ENCODE measurements at places on chromosomes 2 and 18. TPM values are rescaled to one million over a fixed set of nuclear protein-coding genes. Genes with fewer than 3 reads are reported as not detected.

Gene CIB4
- total RNA-seq: not detected

Gene TRAK2
- 42.5 TPM for total RNA-seq

Gene L3MBTL4
- 1.6 TPM for total RNA-seq

Gene RTP5
- total RNA-seq: 1.3 TPM

DNA sequence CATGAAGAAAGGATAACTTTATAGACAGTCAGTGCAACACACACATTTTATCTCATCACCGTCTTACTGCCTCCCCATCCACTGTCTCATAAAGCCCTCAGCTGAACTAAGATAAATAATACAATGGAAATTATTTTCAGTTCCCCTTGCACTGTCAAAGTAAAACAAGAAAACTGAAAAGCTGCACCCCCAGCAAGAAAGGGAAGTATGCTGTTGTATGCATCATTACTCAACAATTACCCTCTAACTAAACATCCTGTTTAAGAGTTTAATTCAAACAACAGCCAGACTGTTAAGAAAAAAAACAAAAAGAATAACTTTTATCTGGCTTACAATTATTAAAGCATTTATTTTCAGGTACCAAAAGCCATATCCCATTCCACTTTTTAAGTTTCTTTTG, 25.0 kb downstream of the MPPE1 start:
- no peak for DNase-seq
- H3K27ac ChIP-seq: no peak overlapping the region
- no peaks in the 10 kb centered on the region for H3K27me3 ChIP-seq
- H3K36me3 ChIP-seq: peaks cover 17% of the 10 kb centered on the region
- no peaks in the 10 kb centered on the region for H3K4me1 ChIP-seq

Gene CHST9
- not detected for total RNA-seq

- DNase-seq: peak; percentile 40
- H3K4me3 ChIP-seq: no peak overlapping the region
- no peaks in the 10 kb centered on the region for H3K4me1 ChIP-seq
- H3K27ac ChIP-seq: no peak overlapping the region
- no peaks in the 10 kb centered on the region for H3K36me3 ChIP-seq
Observed at GRCh38 chr2:100262555-100263320, 59.6 kb downstream of the LONRF2 start.

Gene SIGLEC15
- 0.33 TPM for total RNA-seq

- no peak overlapping the region for H3K4me3 ChIP-seq
- no peaks in the 10 kb centered on the region for H3K27me3 ChIP-seq
- H3K4me1 ChIP-seq: no peaks in the 10 kb centered on the region
- no peak for DNase-seq
- H3K36me3 ChIP-seq: no peaks in the 10 kb centered on the region
- no peak overlapping the region for H3K27ac ChIP-seq
Observed at GRCh38 chr2:37737507-37737906, 66.1 kb upstream of the CDC42EP3 start.

Gene EVA1A
- total RNA-seq: not detected

DNA sequence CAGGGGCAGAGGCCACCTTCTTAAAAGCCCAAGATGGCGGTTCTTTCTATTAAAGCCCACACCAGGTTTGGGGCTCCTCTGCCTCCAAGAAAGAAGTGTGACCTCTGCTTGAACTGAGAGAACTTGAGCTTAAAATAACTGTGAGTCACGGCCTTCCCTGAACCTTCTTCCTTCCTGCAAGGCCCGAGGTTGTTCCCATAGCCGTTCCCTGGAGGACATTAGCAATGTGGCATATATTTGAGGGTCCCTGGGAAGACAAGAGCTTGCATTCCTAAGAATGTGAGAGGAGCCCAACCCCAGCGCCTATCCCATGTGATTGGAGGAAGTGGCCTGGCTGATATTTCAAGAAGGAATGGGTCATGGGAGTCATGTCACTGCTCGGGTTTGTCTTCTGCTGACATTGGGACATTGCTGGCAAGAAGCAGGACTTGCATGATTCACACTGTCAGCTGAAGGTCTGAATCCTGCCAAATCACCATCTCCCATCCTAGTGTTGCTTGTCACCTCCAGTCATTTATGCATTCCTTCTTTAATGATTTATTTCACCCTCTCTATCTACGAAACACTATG, 168.1 kb downstream of the TRIB2 start:
- no peak overlapping the region for H3K27ac ChIP-seq
- H3K4me1 ChIP-seq: no peaks in the 10 kb centered on the region
- no peaks in the 10 kb centered on the region for H3K36me3 ChIP-seq
- no peak for DNase-seq

DNA sequence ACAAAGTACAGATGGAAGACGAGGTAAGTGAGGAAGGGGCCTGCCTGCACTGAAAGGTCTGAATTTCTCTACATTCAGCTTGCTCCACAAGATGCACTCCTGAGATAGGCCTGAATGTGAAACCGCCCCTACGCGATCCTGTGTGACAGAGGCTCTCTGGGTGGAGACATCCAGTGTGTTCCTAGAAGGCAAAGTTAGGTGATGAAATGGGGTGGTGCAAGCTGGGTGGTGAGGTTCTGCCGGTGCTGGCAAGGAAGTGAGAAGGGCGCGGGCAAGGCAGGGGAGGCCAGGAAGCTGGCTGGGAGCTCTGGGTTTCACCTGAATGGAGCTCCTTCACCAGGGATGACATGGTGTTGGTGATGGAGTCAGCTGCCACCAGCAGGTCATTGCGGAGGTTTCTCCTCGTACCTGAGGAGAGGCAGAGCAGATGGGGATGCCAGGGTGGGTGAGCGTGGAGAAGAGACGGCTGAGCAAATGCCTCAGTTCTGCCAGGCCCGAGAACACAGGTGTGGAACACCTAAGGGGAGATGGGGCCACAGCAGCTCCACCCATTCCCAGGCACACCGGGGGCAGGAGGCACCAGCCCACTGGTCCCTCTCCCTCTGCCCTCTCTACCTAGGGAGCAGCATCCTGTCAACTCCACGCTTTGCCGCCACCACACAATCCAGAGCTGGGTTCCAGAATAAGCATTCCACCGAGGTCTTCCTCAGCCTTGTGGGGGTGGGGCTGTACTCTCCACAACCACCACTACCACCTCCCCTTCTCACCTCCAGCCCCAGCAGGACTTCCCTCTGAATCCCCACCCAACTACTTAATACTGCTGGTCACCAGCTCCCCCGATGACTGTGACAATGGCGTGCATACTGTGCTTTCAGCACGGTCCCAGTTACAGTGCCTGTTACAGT, 45.5 kb upstream of the DNMT3A start:
- H3K4me3 ChIP-seq: no peak overlapping the region
- no peaks in the 10 kb centered on the region for H3K27me3 ChIP-seq
- DNase-seq: no peak
- no peaks in the 10 kb centered on the region for H3K36me3 ChIP-seq
- H3K4me1 ChIP-seq: no peaks in the 10 kb centered on the region

DNA sequence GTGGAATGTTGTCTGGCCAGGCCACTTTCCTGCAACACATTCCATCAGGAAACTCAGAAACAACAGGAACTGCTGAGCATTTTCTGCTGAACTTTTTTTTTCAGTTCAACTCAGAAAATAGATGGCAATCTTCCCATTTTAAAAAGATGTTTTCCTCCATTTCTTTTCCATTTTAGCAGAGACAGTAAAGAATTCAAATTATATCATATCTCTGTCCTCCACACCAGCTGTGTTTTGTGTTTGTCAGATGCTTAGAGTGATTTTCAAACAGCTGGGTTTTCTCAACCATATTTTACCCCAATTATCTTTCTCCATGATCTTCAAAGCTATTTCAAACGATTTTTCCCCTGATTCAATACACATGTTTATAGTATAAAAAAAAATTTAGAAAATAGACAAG, 713.4 kb downstream of the LRRTM4 start:
- no peak for DNase-seq
- no peaks in the 10 kb centered on the region for H3K27me3 ChIP-seq
- no peaks in the 10 kb centered on the region for H3K36me3 ChIP-seq
- no peak overlapping the region for H3K4me3 ChIP-seq
- H3K27ac ChIP-seq: no peak overlapping the region
- no peaks in the 10 kb centered on the region for H3K4me1 ChIP-seq

Gene SLC66A2
- 66.5 TPM for total RNA-seq

Gene ITGB6
- not detected for total RNA-seq

DNA sequence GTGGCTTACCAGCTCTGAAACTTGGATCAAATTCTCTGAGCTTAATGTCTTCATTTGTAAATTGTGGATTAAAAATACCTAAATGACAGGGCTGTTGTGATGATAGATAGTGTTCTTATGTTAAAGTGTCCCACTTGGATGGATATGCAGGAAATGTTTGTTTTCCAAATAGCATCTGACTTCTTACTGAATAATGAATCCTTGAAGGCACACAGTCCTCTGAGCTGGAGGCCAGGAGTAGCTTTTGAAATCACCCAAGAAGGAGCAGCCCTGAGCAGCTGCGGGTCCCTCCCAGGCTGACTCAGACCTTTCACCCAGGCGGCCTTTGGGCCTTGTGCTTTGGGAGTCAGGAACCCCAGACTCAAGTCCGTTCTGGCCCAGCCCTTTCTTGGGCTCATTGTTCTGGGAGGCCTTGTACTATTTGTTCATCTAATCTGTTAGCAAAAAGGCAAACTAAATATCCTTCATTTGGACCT, 173.0 kb upstream of the GATA6 start:
- DNase-seq: no peak
- H3K4me3 ChIP-seq: no peak overlapping the region
- no peaks in the 10 kb centered on the region for H3K36me3 ChIP-seq
- H3K4me1 ChIP-seq: no peaks in the 10 kb centered on the region
- H3K27me3 ChIP-seq: no peaks in the 10 kb centered on the region

Gene MC4R
- total RNA-seq: not detected

Gene CNDP1
- total RNA-seq: not detected

DNA sequence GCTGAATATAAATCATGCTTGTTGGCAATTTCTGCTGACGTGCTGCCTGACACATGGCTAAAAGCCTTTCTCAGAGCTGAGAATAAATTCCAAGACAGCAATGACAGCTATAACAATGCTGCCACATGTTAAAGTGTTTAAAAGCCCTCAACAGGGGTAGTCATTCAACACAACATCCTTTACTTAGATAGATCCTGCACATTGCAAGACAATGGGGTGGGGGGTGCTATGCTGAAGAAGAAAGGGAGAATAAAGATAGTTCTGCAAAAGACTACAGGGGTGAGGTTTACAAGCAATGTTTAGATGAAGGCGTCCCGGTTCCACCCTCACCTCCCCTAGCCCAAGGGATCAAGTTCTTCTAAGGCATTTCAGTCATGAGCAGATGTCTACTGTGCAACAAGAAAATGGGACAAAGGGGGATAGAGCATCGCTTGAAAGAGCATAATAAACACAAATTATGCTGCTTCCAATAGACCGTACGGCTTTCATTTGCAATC, 291.0 kb upstream of the ACVR2A start:
- no peaks in the 10 kb centered on the region for H3K27me3 ChIP-seq
- no peaks in the 10 kb centered on the region for H3K4me1 ChIP-seq
- no peak for DNase-seq
- no peak overlapping the region for H3K4me3 ChIP-seq

- DNase-seq: no peak
- H3K4me1 ChIP-seq: no peaks in the 10 kb centered on the region
- no peak overlapping the region for H3K27ac ChIP-seq
- no peaks in the 10 kb centered on the region for H3K27me3 ChIP-seq
Observed at GRCh38 chr2:41313082-41313481, 734.7 kb upstream of the PKDCC start.

DNA sequence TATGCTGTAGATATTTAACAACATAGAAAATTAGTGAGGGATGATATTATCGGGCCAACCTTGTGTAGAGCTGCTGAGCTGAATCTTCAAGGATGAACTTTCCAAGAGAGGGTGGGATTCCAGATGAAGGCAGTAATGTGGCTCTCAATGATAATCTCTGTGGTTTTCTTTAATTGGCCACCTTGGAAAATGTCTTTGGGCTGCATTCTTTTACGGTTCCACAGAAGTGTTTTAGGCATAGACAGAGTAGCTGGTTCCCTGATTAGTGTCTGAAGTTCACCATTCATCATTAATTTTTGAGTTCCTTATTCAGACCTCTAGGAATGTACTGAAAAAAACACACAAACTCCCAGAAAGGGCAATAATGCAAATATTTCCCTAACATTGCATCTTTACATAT, 1566.9 kb upstream of the PIK3C3 start:
- H3K4me1 ChIP-seq: no peaks in the 10 kb centered on the region
- no peaks in the 10 kb centered on the region for H3K36me3 ChIP-seq
- H3K27ac ChIP-seq: no peak overlapping the region
- no peak overlapping the region for H3K4me3 ChIP-seq
- no peaks in the 10 kb centered on the region for H3K27me3 ChIP-seq

GRCh38 chr2:17518212-17519154, at the start of gene RAD51AP2:
Gene RAD51AP2, minus strand, starts transcription at chr2:17518440. Its CDS starts 25 bp downstream, at chr2:17518415.
- H3K4me3 ChIP-seq: no peak within 1 kb of the TSS
- peaks cover 9% of the 10 kb centered on the region for H3K27me3 ChIP-seq
- no peaks in the 10 kb centered on the region for H3K4me1 ChIP-seq
- no peak within 1 kb of the TSS for H3K27ac ChIP-seq

Gene MROH2A
- not detected for total RNA-seq

- H3K27ac ChIP-seq: no peak overlapping the region
- H3K36me3 ChIP-seq: no peaks in the 10 kb centered on the region
- no peak overlapping the region for H3K4me3 ChIP-seq
- DNase-seq: no peak
Observed at GRCh38 chr2:112032224-112032586, 22.9 kb upstream of the TMEM87B start.

DNA sequence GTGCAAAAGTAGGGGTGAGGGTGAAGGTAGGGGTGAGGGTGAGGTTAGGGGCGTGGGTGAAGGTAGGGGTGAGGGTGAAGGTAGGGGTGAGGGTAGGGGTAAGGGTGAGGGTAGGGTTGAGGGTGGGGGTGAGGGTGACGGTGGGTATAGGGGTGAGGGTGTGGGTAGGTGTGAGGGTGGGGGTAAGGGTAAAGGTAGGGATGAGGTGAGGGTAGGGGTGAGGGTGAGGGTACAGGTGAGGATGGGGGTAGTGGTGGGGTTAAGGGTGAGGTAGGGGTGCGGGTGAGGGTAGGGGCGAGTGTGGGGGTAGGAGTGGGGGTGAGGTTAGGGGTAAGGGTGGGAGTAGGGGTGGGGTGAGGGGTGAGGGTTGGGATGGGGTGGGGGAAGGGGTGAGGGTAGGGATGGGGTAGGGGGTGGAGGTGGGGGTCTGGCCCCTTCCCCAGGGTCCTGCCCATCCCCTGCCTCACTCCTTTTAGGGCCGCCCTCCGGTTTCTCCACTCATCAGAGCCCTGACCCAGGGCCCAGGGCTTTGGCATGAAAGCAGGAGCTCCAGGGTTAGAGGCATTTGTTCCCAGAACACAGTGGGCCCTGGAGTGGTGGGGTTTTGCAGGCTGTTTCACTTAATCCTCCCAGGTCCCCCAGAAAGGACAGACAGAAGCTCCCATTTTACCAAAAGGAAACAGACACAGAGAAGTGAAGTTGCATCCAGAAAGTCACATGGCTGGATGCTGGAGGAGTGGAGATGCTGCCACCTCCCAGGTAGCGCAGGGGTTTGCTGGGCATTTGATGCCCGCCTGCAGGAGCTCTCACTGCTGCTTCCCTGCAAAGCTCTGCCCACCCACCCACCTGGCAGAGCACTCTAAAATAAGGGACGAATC, 26.9 kb downstream of the SNORC start:
- H3K27ac ChIP-seq: no peak overlapping the region
- H3K27me3 ChIP-seq: peaks cover 54% of the 10 kb centered on the region
- H3K4me3 ChIP-seq: no peak overlapping the region

- H3K36me3 ChIP-seq: no peaks in the 10 kb centered on the region
- H3K4me1 ChIP-seq: no peaks in the 10 kb centered on the region
- no peaks in the 10 kb centered on the region for H3K27me3 ChIP-seq
- no peak for DNase-seq
Observed at GRCh38 chr2:63465633-63466032, 122.6 kb downstream of the WDPCP start.

Gene ADAM23
- total RNA-seq: 14.2 TPM

Measured in T-cell (primary cell).